ENCODE measurements at places on chromosomes 1 and 21.

GRCh38 chr1:68218490-68218889 lies 13.8 kb downstream of the WLS start:
- no peak for DNase-seq

- peak; percentile 88 for DNase-seq
Observed at GRCh38 chr21:38913120-38913892, 107.6 kb downstream of the ETS2 start.

GRCh38 chr1:34162852-34163766 lies 1.9 kb downstream of the CSMD2 start:
- peak; percentile 69 for DNase-seq

GRCh38 chr1:171954361-171954760 lies 113.1 kb downstream of the DNM3 start:
- no peak for DNase-seq

GRCh38 chr1:9755441-9755995 lies 68.2 kb downstream of the CLSTN1 start:
- DNase-seq: no peak

DNA sequence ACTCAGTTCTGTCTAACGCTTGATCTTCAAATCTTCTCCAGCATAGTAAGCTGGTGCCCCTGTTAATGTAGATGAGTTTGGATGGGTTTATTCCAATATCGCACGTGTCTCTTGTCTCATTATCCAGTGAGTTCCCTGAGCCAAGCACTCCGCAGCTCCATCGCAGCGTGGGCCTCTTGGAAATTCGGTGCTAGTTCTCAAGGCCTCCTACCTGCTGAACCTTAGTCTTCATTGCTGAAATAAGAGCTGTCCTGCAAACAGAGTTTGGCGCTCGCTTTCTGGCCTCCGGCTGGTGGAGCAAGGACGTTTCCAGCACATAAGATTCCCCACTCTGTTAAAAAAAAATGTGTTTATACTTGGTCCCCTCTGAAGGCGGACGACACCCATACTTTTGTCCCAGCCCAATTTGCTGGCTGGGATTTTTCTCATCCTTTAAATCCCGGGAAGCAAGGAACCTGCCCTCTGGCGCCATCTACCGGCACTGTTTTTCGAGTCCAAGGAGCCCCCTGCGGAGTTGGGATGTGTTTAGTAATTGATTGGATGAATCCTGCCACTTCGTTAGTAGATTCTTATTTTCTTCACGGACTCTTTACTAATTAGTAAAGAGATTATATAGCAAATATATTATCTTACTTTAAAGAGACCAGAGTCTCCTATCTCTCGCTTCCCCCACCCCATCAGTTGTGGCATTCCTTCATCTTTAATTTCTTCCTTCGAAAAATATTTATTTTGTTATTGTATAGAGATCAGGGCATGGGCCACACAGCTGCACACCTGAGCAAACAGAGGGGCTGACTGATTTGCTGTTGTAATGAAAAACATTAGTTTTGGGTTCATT lies 14.7 kb downstream of the JUN start:
- peak; percentile 74 for DNase-seq

- DNase-seq: no peak
Observed at GRCh38 chr21:36654324-36654723, 44.6 kb upstream of the SIM2 start.

DNA sequence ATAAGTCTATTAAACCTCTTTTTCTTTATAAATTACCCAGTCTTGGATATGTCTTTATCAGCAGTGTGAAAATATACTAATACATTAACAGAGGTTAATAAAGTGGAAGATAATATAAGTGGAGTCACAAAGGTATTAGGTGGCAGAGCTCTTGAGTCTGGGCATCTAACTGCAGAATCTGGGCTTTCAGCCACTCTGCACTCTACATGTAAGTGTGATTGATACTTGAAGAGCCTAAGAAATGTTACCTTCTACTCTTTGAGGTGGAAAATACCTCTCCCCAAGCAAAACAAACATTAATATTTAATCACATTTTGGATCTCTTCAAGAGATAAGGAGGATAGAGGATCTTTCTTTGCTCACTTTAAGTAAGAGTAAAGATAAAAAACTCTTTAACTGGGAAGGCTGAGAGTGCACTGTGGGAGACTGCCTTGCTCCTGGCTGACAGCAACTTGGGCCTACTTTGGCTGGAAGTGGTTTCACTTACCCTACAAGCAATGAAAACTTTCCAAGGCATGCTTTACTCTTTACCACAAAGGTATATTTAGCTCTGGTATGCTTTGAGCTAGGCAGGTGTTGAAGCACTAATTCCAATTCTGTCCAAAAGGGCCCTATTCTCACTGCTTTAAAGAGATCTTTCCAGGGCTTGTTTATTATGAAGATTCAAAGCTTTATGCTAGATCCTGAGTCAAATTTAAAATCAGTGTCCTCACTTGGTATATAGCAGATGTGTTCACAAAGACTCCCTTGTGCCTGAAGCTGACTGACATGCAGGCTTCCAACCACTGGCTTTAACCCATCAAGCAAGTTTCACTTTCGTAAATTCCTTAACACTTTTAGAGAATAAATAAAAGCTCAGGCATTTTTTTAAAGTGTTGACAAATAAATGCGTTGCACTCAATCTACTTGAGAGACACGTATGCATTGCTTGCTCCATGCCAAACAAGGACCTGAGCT lies 245.3 kb upstream of the ZP4 start:
- no peak for DNase-seq
